Stimulated activated CD4-positive, alpha-beta T cell treated with anti-CD3 and anti-CD28 coated beads, Interleukin-1b, Interleukin-23, amount 100 ng/mL, for 1 hour (primary cell): ENCODE measurements at places on chromosomes 6 and 20.

- no peak for DNase-seq
These were observed 3.6 kb downstream of the MAP3K7 start for GRCh38 chr6:90583179-90583835.

DNA sequence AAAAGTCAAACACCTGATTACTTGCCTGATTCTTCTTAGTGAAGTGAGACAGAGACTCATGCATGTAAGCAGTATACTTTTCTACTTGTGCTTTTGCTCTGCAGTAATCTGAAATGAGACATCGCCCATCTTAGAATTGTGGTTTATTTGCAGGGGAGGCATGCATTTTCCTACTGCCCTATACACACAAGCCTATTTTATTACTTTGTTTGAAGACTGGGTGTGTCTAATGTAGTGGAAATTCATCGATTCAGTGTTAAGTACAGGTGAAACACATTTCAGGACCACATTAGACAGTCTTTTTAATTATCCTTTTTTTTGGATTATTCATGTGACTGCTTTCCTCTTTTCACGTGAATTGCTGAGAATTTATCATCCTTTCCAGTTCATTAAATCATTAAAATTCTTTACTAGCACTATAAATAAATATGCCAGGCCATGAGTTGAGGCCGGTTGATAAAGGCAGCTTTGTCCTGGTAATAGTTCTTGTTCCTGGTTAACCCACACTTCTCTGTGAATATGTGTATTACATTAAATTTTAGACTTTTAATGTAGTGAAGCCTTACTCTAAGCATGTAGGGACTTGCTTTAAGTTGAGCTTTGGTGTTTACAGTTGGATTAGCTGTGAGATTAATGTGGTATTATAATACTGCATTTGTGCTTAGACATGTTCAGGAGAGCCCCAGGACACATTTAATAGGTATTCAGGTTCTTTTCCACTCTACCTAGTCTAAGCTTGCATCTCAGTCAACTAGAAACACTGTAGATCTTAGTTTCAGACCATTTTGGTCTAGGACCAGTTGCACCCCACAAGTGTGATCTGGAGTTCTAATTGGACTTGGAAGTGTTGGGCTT, 10.8 kb upstream of the BTBD3 start:
- no peak for DNase-seq

DNA sequence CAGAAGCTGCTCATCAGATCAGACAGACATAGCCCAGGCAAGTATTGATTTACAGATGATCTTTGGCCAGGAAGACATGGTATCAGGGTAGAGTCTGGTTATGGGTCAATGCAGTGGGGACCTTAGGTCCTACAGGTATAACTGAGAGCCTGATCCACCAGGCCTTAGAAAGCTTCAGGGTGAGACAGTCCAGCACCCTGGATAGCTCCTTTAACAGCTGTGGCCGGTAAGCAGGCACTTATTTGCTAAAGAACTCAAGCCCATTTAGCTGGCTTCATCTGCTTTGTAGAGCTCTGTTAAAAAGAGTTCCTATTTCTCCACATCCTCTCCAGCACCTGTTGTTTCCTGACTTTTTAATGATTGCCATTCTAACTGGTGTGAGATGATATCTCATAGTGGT, 39.6 kb downstream of the ESR1 start:
- DNase-seq, result no peak

DNA sequence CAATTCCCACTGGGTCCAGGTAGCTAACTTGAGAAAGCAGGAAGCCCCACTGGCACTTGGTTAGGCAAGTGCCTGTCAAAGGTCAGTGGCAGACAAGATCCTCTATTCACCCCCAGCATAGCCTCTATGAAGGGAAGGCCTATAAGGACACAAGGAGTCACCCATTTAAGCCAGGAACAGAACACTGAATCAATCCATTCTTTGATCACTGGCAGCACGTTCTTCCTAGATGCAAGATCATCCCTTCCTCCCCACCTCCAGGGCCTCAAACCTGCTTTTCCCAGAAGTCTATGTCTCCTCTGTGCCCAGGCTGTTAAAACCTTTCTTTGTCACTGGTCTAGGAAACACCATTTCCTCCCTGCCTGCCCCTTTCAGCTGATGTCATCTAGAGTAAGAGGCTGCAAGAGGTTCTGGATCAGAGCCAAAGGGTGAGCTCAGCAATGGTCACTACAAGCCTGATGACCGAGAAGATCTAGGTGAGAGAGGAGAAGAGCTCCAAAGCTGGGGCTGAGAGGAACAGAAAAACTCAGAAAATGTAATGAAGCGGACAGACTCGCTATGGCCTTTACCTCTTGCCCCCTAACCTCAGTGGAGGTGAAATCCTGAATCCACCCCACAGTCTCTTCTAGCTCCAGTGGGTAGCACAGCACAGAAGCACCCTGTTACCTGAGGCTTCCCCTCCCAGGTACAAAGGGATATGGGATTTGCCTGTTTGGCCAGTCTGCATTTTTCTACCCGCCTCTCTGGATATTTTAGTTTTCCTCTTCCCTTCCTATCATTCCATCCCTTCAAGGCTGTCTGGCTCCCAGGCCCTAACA, 1.8 kb downstream of the GTPBP2 start:
- no peak for DNase-seq

DNA sequence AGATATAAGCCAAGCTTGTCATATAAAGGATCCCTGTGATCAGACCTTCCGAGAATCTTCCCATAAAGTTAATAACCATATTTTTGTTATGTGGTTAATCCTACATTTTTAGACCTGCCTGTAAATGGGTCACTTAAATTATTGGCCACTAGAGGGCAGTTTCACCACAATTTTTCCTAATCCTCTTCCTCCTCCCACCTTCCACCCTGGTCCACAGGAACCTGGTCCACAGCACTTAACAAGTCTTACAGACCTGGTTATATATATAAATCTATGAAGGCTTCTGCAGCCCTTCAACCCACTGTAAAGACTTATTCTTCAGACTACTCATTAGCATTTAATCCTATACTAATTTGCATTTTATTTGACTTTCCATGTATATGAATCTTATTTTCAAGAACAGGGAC, 28.3 kb downstream of the MRS2 start:
- DNase-seq, result no peak

GRCh38 chr6:168524571-168525001, 83.6 kb downstream of the SMOC2 start:
- no peak for DNase-seq

DNA sequence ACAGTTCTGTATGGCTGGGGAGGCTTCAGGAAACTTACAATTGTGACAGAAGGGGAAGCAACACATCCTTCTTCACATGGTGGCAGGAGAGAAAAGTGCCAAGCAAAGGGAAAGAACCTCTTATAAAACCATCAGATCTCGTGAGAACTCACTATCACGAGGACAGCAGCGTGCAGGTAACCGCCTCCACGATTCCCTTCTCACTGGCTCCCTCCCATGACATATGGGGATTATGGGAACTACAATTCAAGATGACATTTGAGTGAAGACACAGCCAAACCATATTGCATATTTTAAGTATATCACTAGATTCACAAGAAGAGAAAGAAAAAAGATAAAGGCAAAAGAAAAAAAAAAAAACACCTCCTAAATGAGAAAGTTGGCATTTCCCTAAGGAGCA, 431.9 kb upstream of the RGS17 start:
- DNase-seq, result no peak

DNA sequence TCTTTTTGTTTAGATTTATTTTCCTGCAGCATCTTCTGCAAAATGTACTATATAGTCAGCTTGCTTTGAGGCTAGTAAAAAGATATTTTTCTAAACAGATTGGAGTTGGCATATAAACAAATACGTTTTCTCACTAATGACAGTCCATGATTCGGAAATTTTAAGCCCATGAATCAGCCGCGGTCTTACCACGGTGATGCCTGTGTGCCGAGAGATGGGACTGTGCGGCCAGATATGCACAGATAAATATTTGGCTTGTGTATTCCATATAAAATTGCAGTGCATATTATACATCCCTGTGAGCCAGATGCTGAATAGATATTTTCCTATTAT, 3.2 kb downstream of the FOXC1 start:
- DNase-seq, result no peak

- no peak for DNase-seq
These were observed 56.5 kb upstream of the DST start for GRCh38 chr6:56699066-56699654.

- DNase-seq, result no peak
These were observed 127.9 kb downstream of the QRSL1 start for GRCh38 chr6:106757267-106757666.

- DNase-seq, result no peak
These were observed 34.5 kb downstream of the MDGA1 start for GRCh38 chr6:37663019-37663810.

- no peak for DNase-seq
These were observed 717.9 kb upstream of the POU3F2 start for GRCh38 chr6:98116455-98116854.

DNA sequence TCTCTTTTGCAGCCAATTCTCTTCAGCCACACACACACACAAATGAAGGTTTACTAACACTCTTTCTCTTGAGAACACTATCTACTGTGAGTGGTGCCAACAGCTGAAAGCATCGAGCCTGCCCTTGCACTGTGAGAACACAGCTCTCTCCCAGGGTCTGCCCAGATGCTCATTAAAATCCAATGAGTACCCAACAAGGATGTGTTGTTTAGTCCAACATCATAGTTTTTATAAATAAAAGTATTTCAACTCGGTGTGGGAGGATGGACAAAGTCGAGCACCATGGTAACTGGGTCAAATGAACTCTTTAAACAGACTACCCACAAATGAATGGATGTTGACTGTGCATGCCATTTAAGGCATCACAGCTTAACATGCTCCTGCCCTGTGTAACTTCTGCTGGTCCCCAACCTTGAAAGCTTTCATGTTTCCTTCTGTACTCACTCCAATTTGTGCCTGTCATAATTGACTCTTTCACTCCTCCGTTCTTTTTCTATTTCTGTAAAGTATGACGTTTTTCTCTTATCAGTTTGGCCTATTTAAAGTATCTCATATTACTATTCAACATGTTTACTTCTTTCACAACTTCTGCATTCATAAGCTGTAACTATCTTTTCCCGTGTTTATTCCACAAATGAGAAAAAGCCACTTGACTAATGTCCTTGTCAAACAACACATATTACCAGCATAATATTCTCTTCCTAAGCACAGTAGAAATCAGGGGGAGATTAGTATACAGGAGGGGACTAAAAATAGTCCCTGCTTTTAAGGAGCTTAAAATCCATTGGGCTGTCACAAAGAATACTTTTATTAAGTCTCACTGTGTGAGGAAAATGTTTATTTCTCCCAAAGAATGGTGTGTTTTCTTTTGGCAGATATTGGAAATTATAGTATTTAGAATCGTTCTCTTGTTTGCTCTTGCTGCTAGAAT, 215.4 kb downstream of the RFPL4B start:
- DNase-seq, result no peak

DNA sequence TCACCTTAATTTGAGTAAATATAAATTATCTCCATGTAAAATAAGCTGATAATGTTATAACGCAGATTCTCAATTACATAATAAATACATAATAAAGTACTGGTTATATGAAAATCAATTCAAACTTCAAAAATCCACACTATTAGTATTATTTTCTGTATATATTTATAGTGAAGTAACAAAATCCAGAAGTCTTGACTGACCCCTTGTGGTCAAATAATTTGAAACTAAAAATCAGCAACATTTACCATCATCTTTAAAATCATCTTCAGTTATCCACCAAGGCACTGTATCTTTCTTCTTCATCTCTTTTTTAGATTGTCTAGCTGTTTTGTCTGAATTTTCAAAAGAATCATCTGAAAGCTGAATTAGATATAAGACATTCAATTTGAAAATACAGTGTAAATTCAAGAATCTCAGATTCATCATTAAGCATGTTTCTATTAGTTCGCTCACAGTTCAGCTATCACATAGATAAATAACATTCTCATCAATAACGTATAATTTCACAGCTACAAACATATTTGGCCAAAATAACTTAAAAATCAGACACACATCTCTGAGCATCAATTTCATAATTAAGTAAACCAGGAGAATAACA, 6.5 kb downstream of the CEP162 start:
- DNase-seq, result no peak

DNA sequence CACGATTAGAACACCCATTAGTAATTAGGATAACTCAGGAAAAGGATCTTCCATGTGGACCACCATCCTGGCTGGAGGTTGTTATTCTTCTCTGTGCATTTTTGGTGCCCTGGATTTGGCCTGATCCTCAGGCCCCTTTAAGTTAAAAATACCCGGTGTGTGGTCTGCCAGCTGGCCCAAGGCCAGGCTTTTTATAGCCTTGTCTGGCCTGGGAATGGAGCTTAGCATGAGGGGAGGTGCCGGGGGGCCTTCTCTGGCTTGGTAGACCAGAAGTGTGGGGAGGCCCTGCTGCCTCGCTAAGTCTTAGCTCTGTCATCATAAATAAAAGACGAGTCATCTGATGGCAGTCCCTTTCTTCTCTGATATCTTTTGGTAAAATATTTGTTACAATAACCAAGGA, 71.4 kb downstream of the ARID1B start:
- no peak for DNase-seq

- no peak for DNase-seq
These were observed 11.1 kb downstream of the TMEM74B start for GRCh38 chr20:1173698-1174097.

- DNase-seq, result no peak
These were observed 22.2 kb upstream of the ATXN1 start for GRCh38 chr6:16783509-16783908.

GRCh38 chr6:32413427-32414047, 6.6 kb upstream of the BTNL2 start:
- DNase-seq, result peak; percentile 74

DNA sequence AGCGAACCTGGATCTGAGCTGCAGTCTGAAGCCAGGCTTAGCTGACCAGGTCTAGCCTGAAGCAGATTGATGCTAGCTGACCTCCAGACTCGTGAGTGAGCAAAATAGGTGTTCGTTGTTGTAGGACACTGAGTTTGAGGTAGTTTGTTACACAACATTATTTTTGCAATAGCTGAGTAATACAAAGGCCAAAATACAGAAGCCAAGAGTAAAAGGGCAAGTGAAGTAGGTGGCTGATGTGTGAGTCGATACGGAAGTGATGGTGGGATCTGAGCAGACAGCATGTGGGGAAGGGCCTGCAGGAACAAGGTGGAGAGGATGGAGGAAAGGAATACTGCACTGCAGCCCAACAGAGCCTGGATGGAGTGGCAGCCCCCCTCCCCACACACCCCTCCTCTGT, 8.5 kb upstream of the SPATS1 start:
- DNase-seq, result no peak

GRCh38 chr6:33147807-33148666, 44.2 kb downstream of the COL11A2 start:
- no peak for DNase-seq

DNA sequence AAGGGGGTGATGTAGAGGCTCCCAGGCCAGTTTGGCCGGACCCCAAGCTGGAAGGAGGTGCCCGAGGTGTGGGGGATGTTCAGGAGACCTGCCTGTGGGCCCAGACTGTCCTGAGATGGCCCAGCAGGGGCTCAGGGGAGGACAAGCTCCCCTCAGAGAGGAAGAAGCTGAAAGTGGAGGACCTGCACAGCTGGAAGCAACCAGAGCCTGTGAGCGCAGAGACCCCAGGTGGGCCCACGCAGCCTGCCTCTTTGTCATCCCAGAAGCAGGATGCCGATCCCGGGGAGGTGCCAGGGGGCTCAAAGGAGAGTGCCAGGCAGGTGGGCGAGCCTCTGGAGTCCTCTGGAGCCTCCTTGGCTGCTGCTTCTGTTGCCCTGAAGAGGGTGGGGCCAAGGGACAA, 29.7 kb downstream of the ZNF831 start:
- no peak for DNase-seq
